Skeletal muscle cell (primary cell): ENCODE measurements at places on chromosomes 1 and 21.

- DNase-seq = peak; percentile 87
Observed at GRCh38 chr1:179925922-179926849, 28.4 kb upstream of the CEP350 start.

GRCh38 chr21:38834725-38835124 lies 29.0 kb downstream of the ETS2 start:
- DNase-seq = no peak

DNA sequence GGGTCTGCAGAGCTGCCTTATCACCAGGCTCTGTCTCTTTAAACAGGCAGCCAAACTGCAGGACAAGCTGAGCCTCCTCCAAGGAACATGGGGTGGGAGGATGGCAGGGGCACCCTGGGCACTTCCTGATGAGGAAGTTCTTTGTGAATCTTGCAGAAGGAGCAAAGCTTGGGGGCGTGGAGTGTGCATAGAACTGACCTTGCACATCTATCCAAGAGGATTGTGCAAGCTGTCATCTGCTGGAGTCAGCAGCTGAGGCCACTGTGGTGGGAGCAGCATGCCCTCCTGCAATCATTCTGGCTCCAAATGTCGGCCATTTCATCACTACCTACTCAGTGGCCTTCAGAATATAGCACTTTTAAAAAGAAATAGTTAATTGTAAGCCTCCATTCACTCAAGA lies 182.2 kb downstream of the AJAP1 start:
- DNase-seq = no peak

- no peak for DNase-seq
Observed at GRCh38 chr1:175265091-175265490, 72.5 kb upstream of the KIAA0040 start.

- DNase-seq = peak; percentile 6
Observed at GRCh38 chr21:32626621-32627196, 14.5 kb upstream of the CFAP298 start.

DNA sequence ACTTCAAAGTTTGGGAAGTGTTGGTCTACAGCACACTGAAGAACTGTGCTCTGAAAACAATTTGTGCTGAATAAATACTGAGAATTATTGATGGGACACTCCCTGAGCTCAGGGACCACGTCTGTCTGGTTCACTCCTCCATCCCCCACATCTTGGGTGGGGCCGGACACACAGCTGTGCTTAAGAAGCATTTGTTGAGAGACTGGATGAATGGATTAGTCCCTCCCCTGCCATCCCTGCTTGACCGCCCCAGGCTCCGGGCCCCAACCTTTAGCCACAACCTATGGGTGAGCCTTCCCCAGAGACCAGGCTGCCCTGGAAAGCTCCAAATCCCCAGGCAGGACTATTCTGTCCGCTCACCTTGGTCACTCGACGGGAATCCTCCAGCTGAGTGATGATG lies 7.5 kb downstream of the TRIM63 start:
- no peak for DNase-seq

GRCh38 chr1:207064561-207064960 lies 11.5 kb downstream of the PFKFB2 start:
- no peak for DNase-seq

DNA sequence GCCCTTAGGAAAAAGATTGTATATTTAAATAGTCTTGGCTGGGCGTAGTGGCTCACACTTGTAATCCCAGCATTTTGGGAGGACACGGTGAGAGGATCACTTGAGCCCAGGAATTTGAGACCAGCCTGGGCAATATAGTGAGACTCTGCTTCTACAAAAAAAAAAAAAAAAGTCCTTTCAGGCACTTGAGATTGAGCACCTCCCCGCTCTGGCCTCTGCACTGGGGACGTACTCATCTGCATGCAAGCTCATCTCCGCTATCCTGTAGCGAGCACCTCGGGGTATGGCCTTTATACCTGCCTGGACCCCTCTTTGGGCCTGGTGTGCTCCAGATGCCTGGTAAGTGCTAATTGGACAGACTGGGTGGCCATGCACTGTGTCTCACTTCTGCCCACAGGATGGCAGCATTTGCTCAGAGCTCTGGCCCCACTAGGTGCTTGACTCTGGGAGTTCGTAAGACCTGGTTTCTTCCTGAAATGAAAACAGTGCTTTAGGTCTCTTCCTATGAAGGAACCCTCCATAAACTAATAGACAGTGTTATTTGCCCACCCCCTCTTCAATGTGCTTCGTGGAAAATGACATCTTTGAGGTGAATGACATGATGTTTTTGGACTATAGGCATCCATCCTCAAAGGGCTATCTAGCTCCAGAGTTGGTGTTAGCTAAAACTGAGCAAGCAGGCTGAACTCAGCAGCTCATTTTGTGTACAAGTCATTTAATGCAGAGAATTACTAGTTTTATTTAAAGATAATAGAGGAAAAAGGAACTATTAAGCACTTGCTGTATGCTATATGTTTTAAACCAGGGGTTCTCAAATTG lies 61.7 kb upstream of the ADAR start:
- peak; percentile 27 for DNase-seq

GRCh38 chr1:6757719-6758435 lies 27.4 kb upstream of the CAMTA1 start:
- DNase-seq = no peak

DNA sequence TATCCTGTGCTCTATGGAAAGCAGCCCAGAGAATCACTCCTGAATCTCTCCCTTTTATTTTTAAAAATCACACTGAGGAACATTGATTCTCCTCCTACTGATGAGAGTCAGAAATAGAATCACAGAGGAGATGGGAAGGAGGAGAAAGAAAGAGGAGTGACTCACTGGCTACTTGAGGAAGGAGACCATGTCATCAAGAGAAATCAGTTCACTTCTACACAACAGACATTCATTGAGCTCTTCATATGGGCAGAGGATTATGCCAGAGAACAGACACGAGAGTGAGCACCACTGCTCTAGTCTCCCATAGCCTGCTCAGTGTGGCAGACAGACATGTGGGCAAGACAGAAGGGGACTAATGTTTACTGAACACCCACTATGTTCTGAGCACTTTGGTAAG lies 44.2 kb downstream of the RAB3B start:
- DNase-seq = no peak
